ENCODE measurements at places on chromosomes 6 and 20. TPM values are rescaled to one million over a fixed set of nuclear protein-coding genes. Genes with fewer than 3 reads are reported as not detected.

The LY6G6C gene
- total RNA-seq, result not detected

DNA sequence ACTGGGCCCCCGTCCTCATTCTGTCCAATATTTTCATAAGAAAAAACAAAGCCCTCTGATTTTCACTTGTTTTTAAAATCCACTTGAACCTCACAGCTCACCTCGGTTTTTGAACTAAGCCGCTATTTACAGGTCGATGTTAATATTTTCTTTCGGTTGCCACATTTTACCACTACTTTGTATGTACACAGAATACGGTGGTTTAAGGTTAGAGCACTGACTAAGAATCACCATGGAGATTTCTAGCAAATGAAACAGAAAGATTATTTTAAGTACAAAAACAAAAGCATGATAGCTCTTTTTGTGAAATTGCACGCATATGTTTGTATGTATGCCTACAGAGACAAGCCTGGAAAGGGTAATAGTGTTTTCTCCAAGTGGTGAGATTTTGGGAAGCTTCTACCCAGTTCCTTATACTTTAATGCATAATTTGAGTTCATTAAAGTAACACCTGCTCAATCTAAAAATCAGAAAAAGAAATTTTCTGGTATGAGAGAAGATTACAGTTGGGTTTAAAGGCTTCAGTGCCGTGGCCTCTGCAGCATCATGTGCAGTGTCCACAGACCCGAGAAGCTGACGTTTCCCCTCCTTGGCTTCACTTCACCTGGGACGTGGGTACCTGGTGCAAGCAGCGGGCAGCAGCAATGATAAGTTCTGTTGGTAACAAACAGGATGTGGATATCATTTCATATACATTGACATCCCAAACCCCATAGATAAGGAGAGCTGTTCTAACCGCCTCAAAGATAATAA, 144.0 kb downstream of the UST start:
- no peak overlapping the region for H3K27ac ChIP-seq
- H3K27me3 ChIP-seq, result no peaks in the 10 kb centered on the region
- no peaks in the 10 kb centered on the region for H3K36me3 ChIP-seq
- no peak overlapping the region for H3K4me3 ChIP-seq
- no peaks in the 10 kb centered on the region for H3K4me1 ChIP-seq
- no peak for DNase-seq

DNA sequence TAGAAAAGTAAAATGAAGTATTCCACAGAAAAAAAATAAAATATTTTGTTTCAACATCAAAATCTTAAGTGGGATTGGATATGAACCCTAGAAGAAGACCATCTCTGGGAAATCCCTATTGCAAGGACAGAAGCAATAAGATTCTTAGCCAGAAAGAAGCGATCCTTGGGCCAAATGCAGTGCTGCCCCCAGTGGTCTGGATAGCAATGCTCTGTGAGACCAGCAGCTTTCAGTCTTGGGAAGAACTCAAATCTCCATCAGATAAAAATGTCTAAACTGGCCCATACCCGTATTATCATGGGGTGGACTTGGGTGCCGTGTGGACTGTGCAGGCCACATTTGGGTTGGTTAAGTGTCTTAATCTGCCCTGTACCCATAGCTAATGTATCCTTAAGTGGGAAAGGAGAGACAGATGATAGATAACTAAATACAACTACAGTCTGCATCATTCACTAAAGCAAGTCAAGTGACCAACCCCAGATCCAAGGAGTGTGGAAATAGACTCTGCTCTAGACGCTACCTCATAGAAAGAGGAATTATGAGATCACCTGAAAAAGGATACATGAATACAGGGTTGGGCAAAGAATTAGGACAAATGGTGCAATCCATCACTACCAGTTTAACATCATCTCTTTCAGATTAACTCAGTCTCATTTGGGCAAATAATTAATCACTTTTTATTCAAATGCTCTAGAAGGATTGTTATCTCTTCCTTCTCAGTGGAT, 38.9 kb upstream of the SNAP25 start:
- H3K27me3 ChIP-seq, result no peaks in the 10 kb centered on the region
- no peak overlapping the region for H3K4me3 ChIP-seq
- no peak overlapping the region for H3K27ac ChIP-seq
- DNase-seq, result no peak

GRCh38 chr20:35539756-35540212, 2.1 kb upstream of the ERGIC3 start:
- no peaks in the 10 kb centered on the region for H3K27me3 ChIP-seq
- peaks cover 14% of the 10 kb centered on the region for H3K36me3 ChIP-seq
- DNase-seq, result peak; percentile 66
- no peak overlapping the region for H3K4me3 ChIP-seq

GRCh38 chr6:34912715-34913464, 23.8 kb downstream of the ANKS1A start:
- H3K4me3 ChIP-seq, result no peak overlapping the region
- no peak overlapping the region for H3K27ac ChIP-seq
- no peaks in the 10 kb centered on the region for H3K27me3 ChIP-seq
- H3K36me3 ChIP-seq, result no peaks in the 10 kb centered on the region
- peaks cover 24% of the 10 kb centered on the region for H3K4me1 ChIP-seq

All from lower lobe of right lung (tissue), 2 donors.